Activated naive CD8-positive, alpha-beta T cell treated with anti-CD3 and anti-CD28 coated beads, Interleukin-2, amount 10 ng/mL, durations not matched to agents 7 days and 5 days (primary cell): ENCODE measurements at places on chromosomes 1 and 21. TPM values are rescaled to one million over a fixed set of nuclear protein-coding genes. Genes with fewer than 3 reads are reported as not detected.

The ZNF695 gene
- total RNA-seq = 0.40 TPM

The TTC13 gene
- total RNA-seq = 37.7 TPM

The WDR47 gene
- total RNA-seq = 14.7 TPM

The ADAMTS1 gene
- total RNA-seq = 1.6 TPM

The PTGER3 gene
- 1.3 TPM for total RNA-seq
